ENCODE measurements at places on chromosomes 2 and 18.

DNA sequence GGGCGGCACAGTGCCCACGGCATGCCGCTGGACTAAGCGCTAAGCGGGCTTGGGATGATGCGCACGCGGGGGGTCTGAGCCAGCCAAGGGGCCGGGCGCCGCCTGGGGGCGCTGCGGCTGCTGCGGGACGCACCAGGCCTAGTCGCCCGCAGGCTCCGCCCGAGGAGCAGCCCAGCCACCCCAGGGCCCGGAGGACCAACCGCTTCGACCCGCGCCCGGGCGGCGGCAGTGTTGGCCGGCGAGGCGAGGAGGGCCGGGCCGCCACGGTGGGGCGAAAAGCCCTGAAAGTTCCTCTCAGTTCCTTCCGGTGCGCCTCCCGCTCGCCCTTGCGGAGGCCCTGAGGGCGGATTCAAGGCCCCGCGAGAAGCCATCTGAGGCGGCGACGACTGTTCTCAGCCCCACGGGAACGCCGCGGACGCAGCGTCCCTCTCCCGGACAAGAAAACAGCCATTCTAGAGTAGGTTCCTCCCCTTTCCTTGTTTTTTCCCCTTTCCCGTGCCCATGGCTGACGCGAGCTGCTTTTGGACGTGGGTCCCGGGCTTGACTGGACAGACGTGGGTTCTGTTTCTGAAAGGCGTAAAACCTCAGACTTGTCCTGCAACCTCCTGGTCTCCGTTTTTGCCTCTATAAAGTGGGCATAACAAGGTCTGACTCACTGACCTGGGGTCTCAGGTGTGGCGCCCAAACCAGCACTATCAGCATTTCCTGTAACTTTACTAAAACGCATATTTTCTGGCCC is at the start of gene ANKAR:
Gene ANKAR, plus strand, starts transcription at position 297 of the 739 bp plus-strand sequence. CDS start 1,821 bp downstream, outside the sequence.
- DNase-seq, result peak; percentile 87

- no peak for DNase-seq
Measured at GRCh38 chr2:15504882-15505663, 56.1 kb downstream of the NBAS start.

GRCh38 chr18:34976534-34976898 is 64.7 kb upstream of the MAPRE2 start:
- DNase-seq, result no peak

GRCh38 chr18:37481072-37481471 is 84.5 kb downstream of the CELF4 start:
- no peak for DNase-seq

DNA sequence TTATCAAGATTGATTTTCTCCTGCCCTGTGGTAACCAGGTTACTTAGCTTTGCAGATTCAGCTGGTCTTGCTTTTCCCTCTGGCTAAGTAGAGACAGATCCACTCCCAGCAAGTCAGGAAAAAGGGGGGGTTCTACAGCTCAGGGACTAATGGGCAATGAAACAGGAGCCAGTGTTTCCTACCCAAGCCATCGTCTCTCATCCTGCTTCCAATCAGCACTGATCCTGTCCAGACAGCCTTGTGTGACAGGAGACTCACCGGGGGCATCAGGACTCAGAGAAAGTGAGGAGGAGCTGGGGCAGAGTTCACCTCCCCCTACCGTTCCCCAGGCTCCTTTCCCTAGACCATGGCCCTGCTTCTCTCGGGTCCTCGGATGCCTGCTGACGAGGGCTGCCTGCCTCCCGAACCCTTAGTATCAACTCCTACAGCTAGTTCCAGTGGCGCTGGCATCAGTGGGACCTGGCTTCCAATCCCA is 307.6 kb downstream of the ALK start:
- no peak for DNase-seq

DNA sequence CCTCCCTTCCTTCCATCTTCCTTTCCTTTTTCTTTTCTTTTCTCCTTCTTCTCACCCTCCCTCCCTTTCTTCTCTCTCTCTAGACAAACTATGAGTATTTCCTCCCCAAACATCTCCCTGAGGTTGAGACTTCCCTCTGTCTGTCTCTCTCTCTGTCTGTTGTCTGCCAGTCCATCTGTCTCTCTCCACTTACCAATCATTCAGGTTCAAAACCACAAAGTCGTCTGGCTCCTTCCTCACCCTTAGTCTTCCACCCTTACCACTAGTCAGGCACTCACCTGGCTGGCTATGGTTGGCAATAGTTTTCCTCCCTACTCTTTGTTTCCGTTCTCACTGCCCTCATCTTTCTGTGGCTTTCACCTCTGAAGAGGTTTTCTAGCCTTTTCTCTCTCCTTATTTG is 12.9 kb downstream of the CCL20 start:
- DNase-seq, result no peak

DNA sequence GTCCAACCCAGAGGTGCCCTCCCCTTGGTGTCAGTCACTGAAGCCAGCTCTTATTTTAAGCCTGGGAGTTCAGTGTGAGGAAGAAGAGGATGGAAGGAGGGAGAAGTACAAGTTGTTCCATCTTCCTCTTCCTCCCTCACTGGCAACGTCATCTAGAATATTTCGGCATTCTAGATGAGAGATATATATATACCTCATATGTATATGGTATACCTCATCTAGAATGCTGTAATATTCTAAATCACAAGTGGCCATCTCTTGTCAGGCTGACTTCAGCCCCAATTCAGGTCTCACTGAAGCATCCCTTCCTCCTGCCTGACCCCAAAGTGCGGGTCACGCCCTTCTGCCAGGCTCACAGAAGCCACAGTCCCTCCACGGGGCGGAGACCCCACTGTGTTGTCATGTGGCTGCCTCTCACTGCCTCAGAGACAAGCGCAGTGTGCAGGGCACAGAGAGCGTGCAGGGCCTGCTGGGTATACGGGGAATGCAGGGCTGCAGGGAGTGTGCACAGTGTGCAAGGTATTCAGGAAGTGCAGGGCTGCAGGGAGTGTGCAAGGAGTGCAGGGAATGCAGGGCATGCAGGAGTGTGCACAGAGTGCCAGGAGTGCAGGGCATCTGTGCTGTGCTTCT is 32.8 kb upstream of the B3GNT7 start:
- no peak for DNase-seq

DNA sequence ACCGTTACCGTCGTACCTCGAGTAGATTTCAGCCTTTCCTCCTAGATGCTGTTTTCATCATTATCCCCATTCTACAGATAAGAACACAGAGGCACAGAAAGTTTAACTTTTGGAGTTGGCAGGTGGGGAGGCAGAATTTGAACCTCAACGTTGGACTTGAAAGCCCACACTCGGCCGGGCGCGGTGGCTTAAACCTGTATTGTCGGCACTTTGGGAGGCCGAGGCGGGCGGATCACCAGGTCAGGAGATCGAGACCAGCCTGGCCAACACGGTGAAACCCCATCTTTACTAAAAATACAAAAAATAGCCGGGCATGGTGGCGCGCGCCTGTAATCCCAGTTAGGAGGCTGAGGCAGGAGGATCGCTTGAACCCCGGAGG is 11.5 kb downstream of the CATIP start:
- no peak for DNase-seq

DNA sequence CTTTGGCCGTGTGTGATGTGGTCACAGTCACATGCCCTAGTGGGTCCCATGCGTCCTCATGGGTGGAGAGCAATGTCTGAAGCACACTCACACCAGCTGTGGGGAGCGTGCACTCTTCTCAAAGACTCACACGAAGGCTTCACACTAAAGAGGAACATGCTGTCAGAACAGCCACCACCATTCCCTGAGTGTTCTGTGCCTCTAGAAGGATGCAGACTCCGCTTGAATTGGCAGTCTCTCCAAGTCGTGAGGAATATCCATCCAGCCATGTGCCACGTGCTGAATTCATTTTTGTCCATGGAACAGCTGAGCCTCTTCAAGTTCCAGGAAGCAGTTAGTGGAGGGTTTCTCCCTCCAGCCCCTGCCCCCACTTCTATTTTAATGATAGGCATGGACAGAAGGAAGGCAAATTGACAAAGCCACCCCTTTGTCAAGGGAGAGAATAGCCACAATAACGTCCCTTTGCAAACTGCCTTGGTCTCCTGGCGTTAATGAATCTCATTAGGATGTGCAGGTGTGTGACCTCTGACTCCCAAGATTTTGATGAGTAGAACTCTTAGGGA is 464.3 kb upstream of the ID2 start:
- DNase-seq, result no peak

DNA sequence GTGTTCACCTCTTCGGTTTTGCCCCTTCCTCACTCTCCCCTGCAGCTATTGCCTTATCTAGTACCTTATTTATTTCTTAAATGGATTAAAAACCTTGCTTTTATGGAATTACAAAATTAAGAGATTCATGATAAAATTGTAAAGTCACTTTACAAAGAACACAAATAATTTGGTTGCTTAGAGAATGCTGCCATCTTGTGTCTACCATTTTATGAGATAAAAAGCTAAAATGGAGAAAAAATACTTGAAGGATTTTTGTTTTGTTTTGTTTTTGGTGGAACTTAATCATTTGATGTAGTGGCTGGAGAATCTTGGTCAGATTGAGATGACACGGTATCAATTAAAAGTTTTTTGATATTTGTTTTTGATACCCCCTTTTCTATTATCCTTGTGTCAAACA is 69.6 kb downstream of the R3HDM1 start:
- DNase-seq, result no peak

DNA sequence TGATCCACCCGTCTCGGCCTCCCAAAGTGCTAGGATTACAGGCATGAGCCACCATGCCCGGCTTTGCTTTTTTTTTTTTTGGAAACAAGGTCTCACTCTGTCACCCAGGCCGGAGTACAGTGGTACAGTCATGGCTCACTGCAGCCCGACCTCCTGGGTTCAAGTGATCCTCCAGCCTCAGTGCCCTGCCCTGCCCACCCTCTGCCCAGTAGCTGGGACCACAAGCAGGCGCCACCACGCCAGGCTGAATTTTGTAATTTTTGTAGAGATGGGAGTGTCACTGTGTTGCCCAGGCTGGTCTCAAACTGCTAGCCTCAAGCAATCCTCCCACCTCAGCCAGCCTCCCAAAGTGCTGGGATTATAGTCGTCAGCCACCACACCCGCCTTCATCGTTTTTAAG is 11.6 kb upstream of the PSD4 start:
- no peak for DNase-seq

DNA sequence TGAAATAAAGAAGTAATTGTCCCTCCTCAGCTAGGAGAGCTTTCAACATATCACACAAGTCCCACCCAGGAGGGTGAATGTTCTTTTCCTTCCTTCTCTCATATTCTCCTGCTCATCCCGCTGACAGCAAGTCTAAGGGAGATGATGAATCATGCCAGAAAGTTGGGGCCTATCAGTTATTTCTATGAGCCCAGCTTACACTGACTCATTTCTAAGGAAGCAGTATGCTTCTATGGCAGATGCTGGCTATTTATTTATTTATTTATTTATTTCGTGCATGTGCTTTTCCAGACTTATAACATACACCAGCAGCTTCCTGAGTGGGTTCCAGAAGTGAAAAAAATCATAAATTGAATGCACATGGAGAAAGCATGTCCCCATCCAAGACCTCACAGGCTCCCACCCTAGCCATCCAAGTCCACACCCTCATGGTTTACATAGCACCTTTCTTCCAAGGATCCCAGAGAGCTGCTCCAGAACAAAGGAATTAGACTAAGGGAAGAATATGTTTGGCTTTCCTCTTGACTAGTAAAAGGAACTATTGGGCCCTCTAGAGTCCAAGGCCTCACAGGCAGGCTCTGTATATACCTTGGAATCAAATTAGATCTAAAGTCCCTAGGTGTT is 1074.2 kb upstream of the ZEB2 start:
- DNase-seq, result no peak

- DNase-seq, result peak; percentile 8
Measured at GRCh38 chr18:6729247-6730091, at the start of gene ARHGAP28. Gene ARHGAP28, plus strand, starts transcription at chr18:6729716. Its CDS starts 106 bp downstream, at chr18:6729822.

DNA sequence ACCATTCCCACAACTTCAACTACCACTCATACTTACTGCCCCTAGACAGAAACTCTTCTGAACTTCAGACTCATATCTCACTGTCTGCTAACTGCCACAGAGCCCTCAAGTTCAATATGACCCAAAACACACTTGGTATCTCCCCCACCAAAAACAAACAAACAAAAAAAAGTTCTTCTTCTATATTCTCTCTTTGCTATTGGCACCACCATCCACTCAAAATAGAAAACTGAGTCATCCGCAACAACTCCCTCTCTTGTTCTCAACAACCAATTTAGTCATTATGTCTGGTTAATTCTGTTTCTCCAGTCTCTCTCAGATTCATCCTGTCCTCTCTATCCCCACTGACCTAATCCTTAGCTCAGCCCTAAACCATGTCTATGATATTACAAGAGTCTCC is 7.2 kb upstream of the DCTN1 start:
- peak; percentile 19 for DNase-seq

- DNase-seq, result no peak
Measured at GRCh38 chr2:196077821-196078220, 9.2 kb upstream of the DNAH7 start.

Measured in activated T-cell treated with anti-CD3 and anti-CD28 coated beads, Interleukin-2, amount 50 U/mL, for 72 hours (primary cell).